Epithelial cell of proximal tubule (primary cell): ENCODE measurements at places on chromosomes 3 and 15. TPM values are rescaled to one million over a fixed set of nuclear protein-coding genes. Genes with fewer than 3 reads are reported as not detected.

Gene MOBP
- total RNA-seq: 0.35 TPM in 1 of 2 replicates, not detected in the other

Gene DYNLT2B
- 19.5 and 33.2 TPM in 2 replicates for total RNA-seq

DNA sequence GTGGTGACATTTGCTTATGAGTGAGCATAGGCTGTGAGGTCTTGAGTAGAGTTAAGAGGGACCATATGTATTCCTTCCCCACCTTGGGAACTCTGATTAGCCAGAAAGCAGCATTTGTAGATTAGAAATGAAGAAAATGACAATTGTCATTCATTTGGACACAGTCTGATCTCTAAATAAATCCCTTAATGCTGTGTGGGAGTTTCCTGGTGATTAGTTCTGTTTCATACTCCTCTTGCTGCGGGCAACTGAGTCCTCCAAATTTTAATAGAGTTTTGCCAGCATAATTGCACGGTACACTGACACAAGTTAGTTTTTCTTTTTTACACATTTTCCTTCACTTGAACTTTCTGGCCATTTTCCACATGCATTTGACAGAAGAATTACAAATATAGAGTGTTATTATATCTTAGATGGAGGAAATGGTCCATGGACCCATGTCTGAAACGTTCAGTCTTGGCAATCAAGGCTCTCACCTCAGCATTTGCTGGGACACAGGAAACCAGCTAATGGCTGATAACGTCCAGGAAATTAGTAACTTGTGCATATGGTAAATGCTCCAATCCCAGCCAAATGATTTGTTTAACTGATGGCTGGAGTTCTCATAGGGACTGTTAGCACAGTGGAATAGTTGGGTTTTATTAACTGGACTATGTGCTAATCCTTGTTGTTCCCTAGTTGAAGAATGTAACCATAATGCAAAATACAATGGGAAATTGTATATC lies 321.2 kb downstream of the RBMS3 start:
- no peak for DNase-seq

Gene GABRB3
- total RNA-seq: 0.58 and 0.80 TPM in 2 replicates

- no peak for DNase-seq
These were observed 18.6 kb downstream of the FGD5 start for GRCh38 chr3:14837186-14837877.

DNA sequence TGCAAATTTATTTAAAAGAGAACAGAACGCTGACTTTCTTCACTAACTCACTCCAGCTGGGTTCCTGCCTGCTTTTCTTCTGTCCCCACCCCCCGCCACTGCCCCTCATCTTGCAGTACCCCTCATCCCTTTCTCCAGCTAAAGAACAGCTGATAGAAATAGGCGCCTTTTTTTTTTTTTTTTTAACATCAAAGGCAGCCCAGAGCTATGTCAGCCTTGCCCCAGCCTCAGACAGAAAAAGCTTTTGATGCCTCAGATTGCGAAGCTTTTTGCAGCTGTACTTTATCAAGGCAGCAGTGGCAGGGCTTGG lies 1.8 kb downstream of the CADPS start:
- DNase-seq: no peak

DNA sequence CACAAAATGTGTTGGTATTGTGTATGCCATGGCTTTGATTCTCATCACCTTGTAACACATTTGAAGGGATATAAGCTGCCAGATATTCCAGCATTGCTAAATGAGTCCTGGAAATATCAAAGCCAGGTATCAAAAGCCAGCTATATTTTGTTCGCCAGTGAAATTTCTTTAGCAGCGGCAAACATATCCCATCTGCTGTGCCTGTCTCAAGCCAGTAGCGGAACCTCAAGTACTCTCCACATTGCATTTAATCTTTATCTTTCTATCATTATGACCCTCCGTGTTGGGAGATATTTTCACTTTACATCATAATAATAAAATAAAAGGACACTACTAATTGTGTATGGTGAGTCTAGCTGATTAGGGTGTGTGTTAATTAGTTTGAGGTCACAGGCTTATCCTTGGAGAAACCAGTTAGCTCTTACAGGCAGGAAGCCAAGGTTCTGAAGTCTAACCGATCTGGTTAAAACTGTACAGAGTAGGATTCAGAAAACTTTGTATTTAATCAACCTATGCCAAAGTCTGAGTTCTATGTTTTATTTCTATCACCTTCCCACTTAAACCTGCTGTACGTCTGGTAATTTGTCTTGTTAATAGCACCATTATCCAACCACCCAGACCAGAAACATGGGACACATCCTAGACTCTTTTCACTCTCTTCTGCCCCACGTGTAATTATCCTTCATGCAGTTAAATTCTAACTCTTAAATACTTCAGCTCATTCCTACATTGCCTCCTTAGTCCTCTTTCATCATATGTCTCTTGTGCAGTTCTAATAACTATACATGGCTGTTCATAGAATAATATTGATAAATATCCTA lies 14.5 kb downstream of the TIPARP start:
- no peak for DNase-seq

- DNase-seq: peak; percentile 37
These were observed 711.0 kb downstream of the MECOM start for GRCh38 chr3:168952551-168952950.

GRCh38 chr3:197430934-197431333 lies 124.8 kb downstream of the BDH1 start:
- no peak for DNase-seq

Gene GP5
- total RNA-seq: 0.14 TPM in 1 of 2 replicates, not detected in the other

DNA sequence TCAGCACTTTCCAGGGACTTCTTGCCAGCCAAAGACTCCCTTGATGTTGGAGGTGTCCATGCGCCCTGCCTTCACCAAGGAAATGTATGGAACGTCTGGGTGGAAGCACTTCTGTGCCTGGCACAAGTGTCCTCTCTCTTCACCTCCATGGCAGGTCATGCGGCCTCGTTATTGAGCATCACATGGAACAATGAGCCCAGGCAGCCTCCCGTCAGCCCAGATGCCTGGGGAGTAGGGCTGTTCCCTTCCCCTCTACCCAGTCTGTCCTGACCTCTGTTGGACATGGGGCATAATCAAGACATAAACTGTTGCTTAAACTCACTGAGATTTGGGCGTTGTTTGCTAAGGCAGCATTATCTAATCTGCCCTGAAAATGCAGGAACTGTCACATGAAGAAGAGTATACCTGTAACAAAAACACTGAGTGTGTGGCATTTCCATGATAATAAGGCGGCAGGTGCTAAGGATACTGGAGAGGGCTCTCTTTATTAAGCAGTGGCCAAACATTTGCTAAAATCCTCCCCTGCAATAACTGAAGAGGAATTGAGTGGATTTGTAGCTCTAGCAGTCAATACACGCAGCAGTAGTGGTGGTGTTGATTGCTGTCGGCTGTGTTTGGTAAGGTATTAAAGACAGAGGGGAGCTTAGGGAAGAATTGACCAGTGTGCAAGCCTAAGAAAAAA lies 338.2 kb upstream of the ATP10A start:
- DNase-seq: no peak

Gene PLIN1
- 0.06 and 0.14 TPM in 2 replicates for total RNA-seq

DNA sequence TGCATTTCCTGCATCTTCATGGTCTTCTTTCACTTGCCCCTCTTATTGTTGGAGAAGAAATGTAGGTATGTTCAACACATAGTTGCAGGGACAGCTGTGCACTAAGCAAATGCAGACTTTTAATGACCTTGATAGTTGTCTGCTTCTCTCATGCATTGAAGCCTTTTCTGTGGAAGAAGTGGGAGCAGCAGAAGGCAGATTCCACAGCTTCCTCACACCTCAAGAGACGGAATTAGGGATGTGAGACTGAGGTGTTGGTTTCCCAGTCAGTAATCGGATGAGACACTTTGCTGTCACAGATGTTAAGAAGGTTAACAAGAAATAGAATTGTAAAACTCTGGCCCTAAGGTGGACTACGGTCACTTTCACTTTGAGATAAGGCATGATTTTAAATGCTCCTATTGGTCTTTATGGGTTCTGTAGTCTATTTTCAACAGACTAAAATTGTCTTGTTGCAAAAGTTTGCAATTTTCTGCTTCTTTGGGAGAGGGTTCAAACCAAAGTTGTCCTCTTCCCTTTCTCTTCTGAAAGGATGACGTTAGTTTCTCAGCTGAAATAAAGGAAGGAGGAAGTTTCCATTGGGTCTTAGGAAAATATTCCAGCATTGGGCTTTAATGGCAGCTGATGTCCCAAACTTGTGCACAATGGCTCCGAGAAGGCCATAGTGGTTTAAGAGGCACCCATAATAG lies 117.4 kb downstream of the LPP start:
- DNase-seq: no peak

- no peak for DNase-seq
These were observed 36.6 kb upstream of the MAGEF1 start for GRCh38 chr3:184748219-184749135.
